ENCODE measurements at places on chromosomes 11 and 22. TPM values are rescaled to one million over a fixed set of nuclear protein-coding genes. Genes with fewer than 3 reads are reported as not detected.
A peak's percentile ranks its signal among the peaks of the same experiment; 100 is the strongest.

- peak; percentile 95 for DNase-seq
- H3K36me3 ChIP-seq = no peaks in the 10 kb centered on the region
- peaks cover 16% of the 10 kb centered on the region for H3K4me1 ChIP-seq
- peaks cover 28% of the 10 kb centered on the region for H3K27me3 ChIP-seq
- peak within 1 kb of the TSS; percentile 53 for H3K4me3 ChIP-seq
These were observed at the start of gene SCN3B for GRCh38 chr11:123654566-123655081. SCN3B (minus strand) TSS chr11:123654624; CDS start chr11:123653801, 823 bp downstream.

GRCh38 chr11:126172596-126173038 lies 38.8 kb downstream of the RPUSD4 start:
- H3K4me3 ChIP-seq = no peak overlapping the region
- peaks cover 6% of the 10 kb centered on the region for H3K4me1 ChIP-seq
- H3K27me3 ChIP-seq = no peaks in the 10 kb centered on the region
- no peak for DNase-seq
- no peaks in the 10 kb centered on the region for H3K36me3 ChIP-seq

DNA sequence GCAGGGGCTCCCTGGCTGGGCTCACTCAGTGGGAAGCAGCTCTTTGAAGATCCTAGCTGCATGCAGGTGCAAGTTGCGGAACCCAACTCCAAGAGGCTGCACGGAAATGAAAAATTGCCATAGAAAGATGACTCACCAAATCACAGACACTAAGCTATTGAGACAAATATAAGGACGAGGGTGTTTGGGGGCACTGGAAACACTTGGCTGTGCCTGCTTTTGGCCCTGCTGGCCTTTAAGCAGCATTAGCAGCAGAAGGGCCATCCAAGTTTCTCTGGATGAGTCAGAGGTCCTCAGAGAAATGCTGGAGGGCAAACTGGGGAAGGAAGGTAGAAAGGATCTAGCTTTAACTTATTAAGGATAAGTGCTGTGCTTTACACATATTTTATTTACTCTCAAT lies 282.3 kb downstream of the KIRREL3 start:
- H3K4me1 ChIP-seq = no peaks in the 10 kb centered on the region
- DNase-seq = no peak
- no peaks in the 10 kb centered on the region for H3K36me3 ChIP-seq
- no peak overlapping the region for H3K27ac ChIP-seq

DNA sequence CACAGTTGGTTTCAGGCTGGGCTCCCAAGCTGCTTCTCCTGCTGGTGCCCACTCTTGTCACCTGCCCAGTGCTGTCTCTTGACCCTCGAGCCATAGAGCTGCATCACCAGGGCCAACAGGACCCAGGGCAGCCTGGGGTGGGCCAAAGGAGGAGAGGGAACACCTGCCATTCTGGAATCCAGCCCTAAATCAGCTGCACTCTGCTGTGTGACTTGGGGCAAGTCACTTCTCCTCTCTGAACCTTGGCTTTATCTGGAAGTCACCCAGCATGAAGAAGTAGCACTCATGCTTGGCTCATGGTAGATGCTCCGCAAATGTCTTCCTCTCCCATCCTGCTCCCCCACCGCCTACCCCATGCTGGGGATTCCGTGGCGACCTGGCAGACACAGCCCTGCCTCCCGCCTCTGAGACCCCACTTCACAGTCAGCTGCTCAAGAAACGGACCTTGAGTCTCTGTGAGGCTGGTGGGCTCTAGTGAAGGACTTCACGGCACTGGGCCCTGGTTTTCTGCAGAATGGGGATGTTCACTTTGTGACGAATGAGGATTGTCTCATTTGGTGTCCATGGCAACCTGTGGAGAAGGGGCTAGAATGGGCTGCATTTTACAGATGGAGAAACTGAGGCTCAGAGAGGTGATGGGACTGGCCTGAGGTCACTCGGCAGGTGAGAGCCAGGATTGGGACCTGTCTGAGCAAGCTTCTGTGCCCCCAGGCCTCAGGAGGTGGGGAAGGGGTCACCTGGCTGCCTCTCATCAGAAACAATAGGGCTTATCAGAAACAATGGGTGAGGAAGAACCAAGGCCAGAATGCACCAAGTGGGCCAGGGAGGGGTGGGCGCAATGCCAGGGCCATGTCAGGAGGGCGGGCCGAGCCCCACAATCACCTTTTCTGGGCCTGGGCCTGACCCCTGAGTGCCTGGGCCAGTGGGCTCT lies 12.4 kb downstream of the EMID1 start:
- no peaks in the 10 kb centered on the region for H3K27me3 ChIP-seq
- H3K27ac ChIP-seq = no peak overlapping the region
- no peaks in the 10 kb centered on the region for H3K36me3 ChIP-seq
- peak; percentile 6 for DNase-seq

The TMEM41B gene
- 4.5 TPM for total RNA-seq

DNA sequence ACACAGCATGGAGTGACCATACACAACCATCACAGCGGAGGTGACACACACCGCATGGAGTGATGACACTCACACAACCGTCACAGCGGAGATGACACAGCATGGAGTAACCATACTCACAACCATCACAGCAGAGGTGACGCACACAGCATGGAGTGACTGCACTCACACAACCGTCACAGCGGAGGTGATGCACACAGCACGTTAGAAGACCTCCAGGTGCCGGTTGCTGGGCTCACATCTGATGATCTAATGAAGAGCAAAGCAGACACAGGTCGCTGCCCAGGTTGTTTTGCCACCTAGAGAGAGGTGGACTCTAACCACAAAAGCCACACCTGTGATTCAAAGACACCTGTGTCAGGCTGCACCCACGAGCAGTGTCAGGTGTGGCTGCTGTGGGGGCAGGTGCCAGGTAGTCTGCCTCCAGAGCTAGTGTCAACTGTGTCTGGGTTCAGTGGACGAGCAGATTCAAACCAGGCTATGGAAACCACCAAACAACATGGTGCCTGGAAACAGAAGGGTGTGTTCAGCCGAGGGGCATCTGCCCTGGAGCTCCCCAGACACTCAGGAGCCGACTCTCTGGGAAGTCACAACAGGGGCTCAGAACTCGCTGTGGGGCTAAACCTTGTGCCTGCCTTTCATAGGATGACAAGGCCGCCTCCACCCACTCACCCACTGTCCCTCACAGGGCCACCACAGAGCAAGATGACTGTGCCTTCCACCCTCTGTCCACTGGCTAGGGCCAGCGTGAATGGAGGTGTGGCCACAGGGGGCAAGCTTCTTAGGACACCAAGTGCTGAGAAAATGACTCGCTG lies 608.2 kb downstream of the TBC1D22A start:
- H3K4me1 ChIP-seq = no peaks in the 10 kb centered on the region
- no peak for DNase-seq
- H3K27me3 ChIP-seq = peaks cover 8% of the 10 kb centered on the region
- H3K4me3 ChIP-seq = no peak overlapping the region
- H3K36me3 ChIP-seq = no peaks in the 10 kb centered on the region

The OSBP2 gene
- total RNA-seq = 9.5 TPM

DNA sequence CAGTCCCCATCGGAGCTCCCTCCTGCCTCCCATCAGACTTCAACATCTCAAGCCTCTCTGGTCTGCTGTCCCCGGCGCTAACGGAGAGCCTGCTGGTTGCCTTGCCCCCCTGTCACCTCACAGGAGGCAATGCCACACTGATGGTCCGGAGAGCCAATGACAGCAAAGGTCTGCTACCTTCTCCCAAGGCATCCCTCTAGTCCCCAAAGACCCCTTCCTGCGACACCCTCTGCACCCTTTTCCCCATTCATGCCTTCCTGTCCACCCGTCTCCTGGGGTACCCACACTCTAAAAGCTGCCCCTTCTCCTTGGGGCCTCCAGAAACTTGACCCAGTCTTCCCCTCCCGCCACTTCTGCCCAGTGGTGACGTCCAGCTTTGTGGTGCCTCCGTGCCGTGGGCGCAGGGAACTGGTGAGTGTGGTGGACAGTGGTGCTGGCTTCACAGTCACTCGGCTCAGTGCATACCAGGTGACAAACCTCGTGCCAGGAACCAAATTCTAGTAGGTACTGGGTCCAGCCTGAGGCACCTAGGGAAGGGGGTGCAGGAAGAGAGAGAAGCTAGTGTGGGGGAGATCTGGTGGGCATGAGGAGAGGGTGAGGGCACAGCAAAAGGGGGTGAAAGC lies 860 bp downstream of the UPK2 start:
- H3K27ac ChIP-seq = no peak overlapping the region
- H3K4me1 ChIP-seq = no peaks in the 10 kb centered on the region
- no peaks in the 10 kb centered on the region for H3K27me3 ChIP-seq
- DNase-seq = no peak
- H3K4me3 ChIP-seq = no peak overlapping the region

GRCh38 chr11:1854949-1855885 lies 2.3 kb downstream of the LSP1 start:
- peak overlapping the region; percentile 19 for H3K4me3 ChIP-seq
- no peaks in the 10 kb centered on the region for H3K27me3 ChIP-seq
- no peaks in the 10 kb centered on the region for H3K4me1 ChIP-seq
- DNase-seq = no peak

The OTOG gene
- total RNA-seq = not detected

The THAP12 gene
- total RNA-seq = 14.0 TPM

DNA sequence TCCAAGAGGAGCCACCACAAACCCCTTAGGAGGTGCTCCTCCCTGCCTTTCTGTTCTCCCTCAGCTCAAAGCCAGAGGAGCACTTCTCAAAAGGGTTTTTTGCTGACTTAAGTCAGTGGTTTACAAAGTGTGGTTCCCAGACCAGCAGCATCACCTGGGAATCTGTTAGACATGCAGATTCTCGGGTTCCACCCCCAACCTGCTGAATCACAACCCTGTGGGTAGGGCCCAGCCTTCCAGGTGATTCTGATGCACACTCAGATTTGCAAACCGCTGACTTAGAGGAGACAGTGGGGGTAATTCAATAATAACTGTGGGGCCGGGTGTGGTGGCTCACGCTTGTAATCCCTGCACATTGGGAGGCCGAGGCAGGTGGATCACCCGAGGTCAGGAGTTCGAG lies 22.8 kb downstream of the CREB3L1 start:
- no peaks in the 10 kb centered on the region for H3K27me3 ChIP-seq
- no peak overlapping the region for H3K4me3 ChIP-seq
- no peak for DNase-seq

The BTG4 gene
- not detected for total RNA-seq

The OR51B2 gene
- 0.92 TPM for total RNA-seq
